Left cardiac atrium (tissue), 4 donors: ENCODE measurements at places on chromosomes 7 and 10. TPM values are rescaled to one million over a fixed set of nuclear protein-coding genes. Genes with fewer than 3 reads are reported as not detected.

- DNase-seq, result peak; percentile 16
These were observed 40.5 kb upstream of the DPYSL4 start for GRCh38 chr10:132146271-132146671.

DNA sequence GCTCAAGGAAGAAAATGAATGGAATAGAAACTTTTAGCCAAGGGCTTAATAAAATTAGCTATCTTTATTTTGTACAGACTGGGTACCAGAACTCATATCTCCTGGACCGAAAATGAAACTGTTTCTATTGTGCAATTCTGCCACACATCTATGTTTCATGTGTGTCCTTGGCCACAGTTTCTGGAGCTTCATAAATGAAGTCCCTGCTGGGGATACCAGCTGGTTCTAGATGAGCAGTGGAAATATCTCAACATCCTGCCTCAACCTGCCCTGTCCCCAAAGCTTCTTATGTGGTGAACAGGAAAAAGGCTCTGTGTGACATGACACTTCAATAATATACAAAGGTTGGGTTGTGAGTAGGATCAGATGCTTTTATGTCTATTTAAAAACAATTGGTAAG is 310.1 kb upstream of the SORCS1 start:
- no peak for DNase-seq

DNA sequence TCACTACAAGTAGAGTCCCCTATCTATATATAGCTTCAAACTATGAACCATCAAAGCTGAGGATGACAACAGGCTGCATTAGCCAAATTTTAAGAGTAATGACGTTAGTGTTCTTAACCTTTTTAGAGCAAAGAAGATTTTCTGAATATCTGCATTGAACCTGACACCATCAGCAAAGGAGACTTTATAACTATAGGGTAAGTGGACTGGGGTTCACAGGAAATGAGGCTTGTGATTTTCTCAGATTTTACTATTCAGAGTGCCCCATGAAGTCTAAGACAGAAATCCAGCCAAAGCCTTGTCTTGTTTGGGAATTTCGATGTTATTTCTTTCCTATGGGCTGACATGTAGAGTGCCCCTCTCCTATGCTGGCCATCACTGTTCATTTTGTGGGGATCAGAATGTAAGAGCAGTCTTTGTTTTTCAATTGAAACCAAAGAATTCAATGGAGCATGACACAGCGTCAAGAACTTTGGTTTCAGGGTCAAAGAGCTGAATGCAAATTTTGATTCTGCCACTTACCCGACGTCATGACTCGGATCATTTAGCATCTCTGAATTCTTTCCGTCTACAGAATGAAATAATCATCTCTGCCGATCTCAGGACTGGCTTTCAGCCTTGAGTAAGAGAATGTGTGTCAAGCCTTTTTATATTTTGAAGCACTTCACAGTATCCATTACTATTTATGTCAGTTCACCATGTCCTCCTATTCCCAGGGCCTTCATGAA is 52.7 kb downstream of the DENND11 start:
- no peak for DNase-seq

- DNase-seq, result no peak
These were observed 273.6 kb upstream of the KLF6 start for GRCh38 chr10:4058514-4059029.

Gene ADAM22
- total RNA-seq, result 4.3 TPM

Gene GNG11
- total RNA-seq, result 25.2 TPM
